Activated naive CD4-positive, alpha-beta T cell treated with anti-CD3 and anti-CD28 coated beads, Interleukin-2, amount 50 U/mL, for 72 hours (primary cell): ENCODE measurements at places on chromosomes 1 and 21.

- DNase-seq = no peak
Measured at GRCh38 chr1:206545351-206545750, 38.0 kb downstream of the RASSF5 start.

GRCh38 chr1:151867765-151868411, 14.4 kb upstream of the THEM5 start:
- no peak for DNase-seq

- DNase-seq = no peak
Measured at GRCh38 chr1:154213274-154213673, 7.1 kb upstream of the CFAP141 start.

DNA sequence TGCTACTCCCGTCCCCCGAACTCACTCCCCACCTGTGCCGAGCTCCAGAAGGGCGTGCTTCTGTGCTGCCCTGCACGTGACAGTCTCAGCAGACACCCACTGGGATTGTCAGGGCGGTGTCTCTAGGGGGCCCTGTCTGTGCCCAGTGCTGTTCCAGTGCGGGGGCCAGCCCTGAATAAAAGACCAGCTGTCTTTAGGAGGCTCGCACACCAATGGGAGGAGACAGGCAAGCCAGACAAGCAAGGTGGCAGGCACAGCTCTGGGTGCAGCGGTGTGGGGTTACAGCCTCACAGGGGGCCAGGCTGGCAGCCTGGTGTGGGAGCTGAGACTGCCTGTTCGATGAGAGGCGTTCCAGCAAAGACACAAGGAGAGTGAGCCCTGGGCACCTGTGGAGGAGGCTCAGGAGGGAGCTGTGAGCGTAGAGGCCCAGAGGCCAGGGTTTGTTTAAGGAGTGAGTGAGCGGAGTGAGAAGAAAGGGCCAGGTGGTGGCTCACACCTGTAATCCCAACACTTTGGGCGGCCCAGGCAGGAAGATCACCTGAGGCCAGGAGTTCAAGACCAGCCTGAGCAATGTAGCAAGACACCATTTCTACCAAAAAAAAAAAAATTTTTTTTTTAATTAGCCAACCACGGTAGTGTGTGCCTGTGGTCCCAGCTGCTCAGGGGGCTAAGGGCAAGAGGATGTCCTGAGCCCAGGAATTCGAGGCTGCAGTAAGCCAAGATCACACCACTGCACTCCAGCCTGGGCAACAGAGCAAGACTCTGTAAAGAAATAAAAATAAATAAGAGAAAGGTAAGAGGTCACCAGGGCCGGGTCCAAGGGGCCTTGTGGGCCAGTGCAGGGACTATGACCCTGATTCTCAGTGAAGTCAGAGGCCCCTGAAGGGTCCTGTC, 48.2 kb upstream of the ARHGEF16 start:
- DNase-seq = no peak

- no peak for DNase-seq
Measured at GRCh38 chr1:181765451-181766026, 282.2 kb downstream of the CACNA1E start.

DNA sequence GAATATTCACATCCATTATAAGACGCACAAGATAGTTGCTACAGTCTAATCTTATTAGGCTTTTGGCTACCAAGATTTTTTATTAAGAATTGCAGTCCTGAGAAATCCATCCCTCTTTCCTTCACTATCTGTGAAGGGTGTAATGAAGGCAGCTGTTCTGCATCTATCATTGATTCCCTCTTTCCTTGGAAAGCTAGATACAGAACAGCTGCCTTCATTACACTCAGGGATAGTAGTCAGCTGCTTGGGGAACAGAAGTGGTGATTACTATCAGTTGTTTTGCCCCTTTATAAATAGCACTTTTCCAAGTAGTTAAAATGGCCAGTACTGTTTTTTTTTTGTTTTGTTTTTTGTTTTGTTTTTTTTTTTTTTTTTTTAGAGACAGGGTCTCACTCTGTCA, 70.2 kb downstream of the IARS2 start:
- no peak for DNase-seq

GRCh38 chr1:39132505-39133339, 71.8 kb upstream of the MACF1 start:
- DNase-seq = no peak

- no peak for DNase-seq
Measured at GRCh38 chr1:95451054-95451453, 217.0 kb downstream of the RWDD3 start.

- no peak for DNase-seq
Measured at GRCh38 chr1:237269938-237270337, 228.0 kb downstream of the RYR2 start.

DNA sequence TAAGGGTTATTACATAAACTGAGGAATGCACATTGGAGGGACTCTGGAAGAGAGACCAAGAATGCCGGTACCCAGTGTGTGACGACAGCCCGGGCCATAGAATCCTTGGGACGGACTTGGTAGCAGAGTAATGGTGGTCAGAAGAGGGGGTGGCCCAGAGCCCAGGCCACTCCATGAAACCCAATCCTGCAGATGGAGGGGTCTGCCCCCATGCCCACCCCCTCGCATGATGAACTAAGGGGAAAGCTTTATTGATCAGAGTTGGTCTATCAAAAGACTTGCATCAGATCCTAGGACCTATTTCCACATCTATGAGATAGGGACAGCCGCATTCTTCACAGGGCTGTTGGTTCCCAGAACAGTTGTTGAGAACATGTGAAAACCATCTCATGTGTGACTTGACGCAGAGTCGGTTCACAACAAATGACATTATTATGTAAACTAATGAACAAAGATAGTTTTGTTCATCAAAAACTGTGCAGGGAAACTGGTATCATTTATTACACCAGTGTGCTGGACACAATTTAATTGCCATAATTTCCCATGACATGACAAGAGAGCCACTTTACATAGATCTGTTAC, 21.5 kb upstream of the SDC3 start:
- DNase-seq = no peak

- DNase-seq = no peak
Measured at GRCh38 chr1:116131866-116132605, 20.8 kb downstream of the MAB21L3 start.

DNA sequence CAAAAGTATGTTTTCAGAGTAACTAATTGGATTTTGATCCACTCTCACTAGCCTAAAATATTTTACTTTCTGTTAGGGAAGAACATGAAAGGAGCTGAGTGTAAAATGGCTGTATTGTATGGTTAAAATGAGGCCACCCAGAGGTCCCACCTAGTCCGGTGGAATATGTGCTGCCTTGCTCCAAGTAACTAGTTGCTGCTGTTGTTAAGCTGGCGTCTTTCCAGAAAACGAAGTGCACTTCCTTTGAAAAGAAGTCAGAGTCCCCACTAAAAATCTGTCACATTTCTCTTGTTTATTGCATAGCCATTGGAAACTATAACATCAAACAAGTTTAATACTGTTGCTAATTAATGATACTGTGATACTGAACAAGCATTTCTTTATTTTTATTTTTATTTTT, 3.2 kb downstream of the SLC25A33 start:
- no peak for DNase-seq

DNA sequence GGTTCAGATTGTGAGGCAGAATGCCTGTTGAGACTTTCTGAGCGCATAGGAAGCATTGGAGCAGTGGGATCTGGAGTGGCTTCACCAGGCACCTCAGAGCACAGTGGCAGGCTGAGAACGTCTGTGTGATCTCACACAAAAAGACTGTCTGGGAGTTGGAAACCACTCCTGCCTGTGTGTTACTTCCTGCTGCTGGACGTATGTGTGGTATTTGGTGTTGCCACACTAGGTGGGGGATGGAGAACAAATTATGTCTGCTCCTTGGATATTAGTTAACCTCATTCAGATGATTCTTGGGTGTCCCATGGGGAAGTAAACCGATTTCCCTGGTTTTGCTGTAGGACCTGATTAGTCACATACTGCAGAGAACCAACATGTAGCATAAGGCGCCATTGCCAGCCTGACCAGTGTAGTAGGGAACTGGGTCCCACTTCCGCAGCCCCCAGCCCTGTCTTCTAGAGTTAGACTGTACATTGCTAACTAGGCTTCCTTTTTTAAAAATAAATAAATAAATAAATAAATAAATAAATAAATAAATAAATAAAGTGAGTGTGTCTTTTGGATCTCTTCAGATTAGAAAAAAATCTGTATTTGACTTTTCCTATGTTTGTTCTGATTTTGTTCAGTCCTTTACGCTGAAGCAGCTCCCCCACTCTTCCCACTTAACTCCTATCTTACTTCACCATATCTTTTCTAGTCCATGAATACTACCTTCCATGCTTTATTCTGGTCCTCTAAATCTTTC, 26.9 kb downstream of the UCK2 start:
- DNase-seq = no peak

DNA sequence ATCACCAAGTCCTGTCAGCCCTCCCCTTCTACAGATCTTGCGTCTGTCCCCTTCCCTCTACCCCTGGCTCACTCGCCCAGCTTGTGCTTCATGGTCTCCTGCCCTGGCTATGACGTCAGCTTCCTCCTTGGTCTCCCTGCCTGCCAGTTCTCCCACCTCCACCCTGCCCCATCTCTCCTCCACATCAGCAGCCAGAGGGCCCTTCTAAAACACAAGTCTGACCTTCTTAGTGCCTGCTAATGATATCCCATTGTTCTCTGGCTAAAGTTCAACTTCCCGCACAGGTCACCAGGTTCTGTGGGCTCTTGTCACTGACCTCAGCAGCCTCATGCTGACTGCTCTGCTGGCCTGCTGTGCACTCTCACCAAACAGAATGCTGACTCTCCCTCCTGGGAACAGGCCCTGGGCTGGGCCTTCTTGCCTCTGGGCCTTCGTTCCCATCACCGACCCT, 24.7 kb upstream of the MYCL start:
- DNase-seq = no peak

GRCh38 chr1:43882763-43883162, 50.8 kb upstream of the ARTN start:
- no peak for DNase-seq

GRCh38 chr1:87197156-87197555, 131.5 kb upstream of the LMO4 start:
- DNase-seq = no peak

GRCh38 chr1:175003521-175003920, 3.8 kb downstream of the CACYBP start:
- no peak for DNase-seq

DNA sequence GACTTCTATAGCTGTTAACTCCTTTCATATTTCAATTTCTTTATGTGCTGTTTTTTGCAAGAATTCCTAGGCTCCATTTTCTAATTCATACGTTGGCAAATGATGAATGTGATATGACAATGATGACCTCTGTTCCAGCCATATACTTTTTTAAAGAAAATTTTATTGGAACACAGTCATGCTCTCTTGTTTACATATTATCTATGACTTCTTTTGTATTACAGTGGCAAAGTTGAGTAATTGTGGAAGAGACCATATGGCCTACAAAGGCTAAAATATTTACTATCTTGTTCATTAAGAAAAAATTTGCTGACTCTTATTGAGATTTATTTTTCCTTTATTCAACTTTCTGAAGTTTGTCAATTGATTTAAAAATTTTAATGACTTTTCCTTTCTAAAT, 7.1 kb downstream of the IFI44L start:
- no peak for DNase-seq

DNA sequence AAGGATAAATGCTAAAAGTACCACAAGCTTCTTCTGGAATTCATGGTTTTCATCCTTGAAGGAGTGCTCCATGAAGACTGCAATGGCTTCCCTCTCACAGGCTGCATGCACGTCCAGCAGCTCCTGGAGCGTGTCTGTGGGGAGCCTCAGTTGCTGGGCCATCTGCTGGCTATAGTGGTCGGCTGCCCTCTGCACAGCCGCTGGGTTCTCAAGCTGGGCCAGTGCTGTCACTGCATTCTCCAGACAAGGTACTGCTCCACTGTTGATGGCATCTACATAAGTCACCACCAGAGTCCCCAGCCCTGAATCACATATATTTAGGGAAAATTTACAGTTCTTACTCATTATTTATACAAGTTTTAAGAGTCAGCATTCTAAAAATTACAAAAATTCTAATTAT, 8.7 kb downstream of the GBP4 start:
- no peak for DNase-seq

GRCh38 chr1:10607228-10607627, 132.5 kb downstream of the PEX14 start:
- no peak for DNase-seq

GRCh38 chr1:191857600-191857999, 300.7 kb upstream of the RGS18 start:
- no peak for DNase-seq

DNA sequence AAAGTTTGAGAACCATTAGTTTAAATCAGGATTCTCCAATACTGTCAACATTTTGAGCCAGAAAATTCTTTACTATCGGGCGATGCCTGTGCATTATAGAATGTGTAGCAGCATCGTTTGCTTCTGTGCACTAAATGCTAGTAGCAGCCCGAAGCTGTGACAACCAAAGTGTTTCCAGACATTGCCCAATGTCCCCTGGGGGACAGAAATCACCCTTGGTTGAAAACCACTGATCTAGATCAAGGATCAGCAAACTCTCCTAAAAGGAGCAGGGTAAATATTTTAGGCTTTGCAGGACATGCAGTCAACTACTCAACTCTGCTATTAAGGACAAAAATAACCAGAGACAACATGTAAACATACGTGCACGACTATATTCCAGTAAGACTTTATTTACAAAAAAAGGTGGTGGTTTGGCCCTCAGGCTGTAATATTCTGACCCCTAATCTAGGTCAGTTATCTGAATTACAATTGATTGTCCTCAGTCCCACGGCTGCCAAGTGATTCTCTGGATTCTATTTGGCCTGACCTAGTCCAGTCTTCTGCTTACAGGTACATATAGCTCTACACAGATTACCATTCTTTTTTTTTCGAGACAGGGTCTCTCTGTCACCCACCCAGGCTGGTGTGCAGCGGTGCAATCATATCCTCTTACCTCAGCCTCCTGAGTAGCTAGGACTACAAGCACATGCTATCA, 10.6 kb downstream of the FAF1 start:
- no peak for DNase-seq

GRCh38 chr21:43965911-43966585, 46.1 kb upstream of the TRAPPC10 start:
- DNase-seq = no peak

- no peak for DNase-seq
Measured at GRCh38 chr1:57672346-57673140, 248.7 kb upstream of the DAB1 start.

- DNase-seq = no peak
Measured at GRCh38 chr1:116508984-116509980, 61.5 kb downstream of the CD58 start.

DNA sequence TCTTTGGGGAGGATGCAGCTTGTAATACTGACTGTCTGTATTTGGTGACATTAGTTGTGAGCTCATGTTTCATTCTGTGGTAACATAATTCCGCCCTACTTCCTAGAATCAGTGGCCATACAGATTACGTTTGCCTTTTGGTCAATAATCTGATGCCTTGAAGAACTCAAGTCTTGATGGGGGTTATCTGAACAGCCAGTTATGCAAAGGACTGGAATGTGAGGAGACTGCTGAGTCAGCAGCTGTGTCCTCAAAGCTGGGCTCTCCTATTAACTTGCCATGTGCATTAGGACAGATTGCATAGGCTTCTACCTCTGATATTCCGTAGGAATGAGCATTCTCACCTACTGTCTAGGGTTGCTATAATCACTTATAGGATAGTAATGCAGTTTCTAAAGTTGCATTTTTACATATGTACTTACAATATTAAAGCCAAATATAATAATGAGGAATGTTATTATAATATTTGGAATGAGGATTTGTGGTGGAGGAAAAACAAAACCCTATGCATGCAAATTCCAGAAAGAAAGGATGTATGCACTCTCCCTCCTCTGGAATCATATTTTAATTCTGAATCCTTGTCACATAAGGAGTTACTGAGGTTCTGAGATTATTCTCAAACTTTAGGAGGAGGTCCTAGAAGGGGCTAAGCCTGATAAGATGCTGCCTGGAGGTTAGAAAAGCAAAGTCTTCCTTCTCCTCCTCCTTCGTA, 116.0 kb downstream of the NOS1AP start:
- DNase-seq = no peak

- DNase-seq = no peak
Measured at GRCh38 chr1:236141447-236142252, 689 bp upstream of the GPR137B start.
